ENCODE measurements at places on chromosomes 11 and 22.
A peak's percentile ranks its signal among the peaks of the same experiment; 100 is the strongest.

DNA sequence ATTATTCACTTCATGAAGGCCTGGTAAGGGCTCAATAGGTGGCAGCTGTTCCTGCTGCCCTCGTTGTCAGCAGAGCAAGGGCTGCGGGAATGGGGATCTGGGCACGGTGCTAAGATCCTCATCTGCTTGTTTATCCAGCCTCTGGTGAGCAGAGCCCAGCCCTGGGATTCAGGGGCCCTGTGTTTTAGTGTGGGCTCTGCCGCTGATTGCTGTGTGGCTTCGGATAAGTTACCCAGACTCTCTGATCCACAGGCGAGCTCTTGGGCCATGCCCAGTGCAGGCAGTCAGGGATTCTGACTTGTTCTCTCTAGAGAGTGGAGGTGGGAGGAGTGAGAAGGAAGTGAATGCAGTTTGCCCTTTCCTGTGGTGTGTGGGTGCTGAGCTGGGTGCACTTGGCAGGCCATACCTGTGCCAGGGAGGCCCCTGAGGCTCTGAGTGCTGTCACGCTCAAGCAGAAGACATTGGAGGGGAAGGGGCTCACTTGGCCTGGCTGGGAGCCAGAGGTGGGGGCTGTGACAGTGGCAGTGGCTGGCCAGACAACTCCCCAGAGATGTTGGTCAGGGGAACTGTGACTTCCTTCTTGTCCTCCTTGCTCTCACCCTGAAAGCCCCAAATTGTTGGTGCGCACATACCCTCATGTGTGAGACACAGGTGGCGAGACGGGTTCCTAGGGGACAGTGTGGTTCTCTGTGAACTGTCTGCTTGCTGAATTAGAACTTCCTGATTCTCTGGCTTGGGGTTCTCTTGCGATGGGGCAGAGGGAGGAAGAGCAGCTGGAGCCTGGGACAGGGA is 43.7 kb downstream of the CD82 start:
- no peaks in the 10 kb centered on the region for H3K27me3 ChIP-seq
- no peak for DNase-seq
- no peak overlapping the region for H3K4me3 ChIP-seq
- peaks cover 59% of the 10 kb centered on the region for H3K36me3 ChIP-seq

DNA sequence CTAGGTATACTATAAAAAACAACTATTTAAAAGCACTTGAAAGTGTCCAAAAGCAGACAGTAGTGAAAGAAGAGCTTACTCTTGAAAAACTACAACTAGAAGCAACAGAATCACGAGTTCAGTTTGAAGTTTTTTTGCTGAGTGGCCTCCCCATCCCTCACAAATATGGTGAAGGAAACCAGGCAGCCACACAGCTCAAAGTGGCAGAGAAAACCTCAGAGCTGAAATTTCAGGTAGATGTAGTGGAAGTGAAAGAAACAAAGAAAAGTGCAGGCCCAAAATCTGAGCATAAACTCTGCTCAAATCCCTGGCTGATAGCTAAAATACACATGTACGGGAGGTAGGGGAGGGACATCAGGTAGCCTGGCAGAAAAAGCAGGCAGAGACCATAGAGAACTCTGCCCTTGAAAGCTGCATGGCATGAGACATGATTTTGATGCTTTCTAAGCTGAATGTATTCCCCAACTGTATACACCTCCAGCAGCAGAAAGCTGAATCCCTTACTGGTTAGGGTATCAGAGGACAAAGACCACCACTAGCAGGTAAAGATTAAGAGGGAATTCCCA is 12.1 kb downstream of the BTBD10 start:
- no peak overlapping the region for H3K4me3 ChIP-seq
- no peaks in the 10 kb centered on the region for H3K27me3 ChIP-seq
- H3K4me1 ChIP-seq, result peaks cover 3% of the 10 kb centered on the region
- no peaks in the 10 kb centered on the region for H3K36me3 ChIP-seq
- H3K27ac ChIP-seq, result peak overlapping the region; percentile 56

DNA sequence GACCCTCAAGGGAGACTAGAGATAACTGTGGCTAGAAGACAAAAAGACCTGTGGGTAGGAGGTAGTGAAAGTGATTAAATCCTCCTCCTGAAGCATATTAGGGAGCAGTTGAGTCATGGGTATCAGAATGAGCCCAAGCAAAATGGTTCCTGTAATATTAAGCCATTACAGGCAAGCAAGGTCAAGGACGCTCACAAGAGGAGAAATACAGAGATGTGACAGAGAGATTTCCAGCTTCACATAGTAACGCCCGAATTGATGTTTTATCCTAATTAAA is 77.7 kb downstream of the FAM76B start:
- no peaks in the 10 kb centered on the region for H3K36me3 ChIP-seq
- no peaks in the 10 kb centered on the region for H3K4me1 ChIP-seq
- no peaks in the 10 kb centered on the region for H3K27me3 ChIP-seq
- no peak overlapping the region for H3K27ac ChIP-seq
- no peak overlapping the region for H3K4me3 ChIP-seq

GRCh38 chr11:76288166-76288980 is 82.1 kb upstream of the WNT11 start:
- H3K4me1 ChIP-seq, result peaks cover 64% of the 10 kb centered on the region
- DNase-seq, result no peak
- no peaks in the 10 kb centered on the region for H3K36me3 ChIP-seq
- peak overlapping the region; percentile 92 for H3K27ac ChIP-seq

DNA sequence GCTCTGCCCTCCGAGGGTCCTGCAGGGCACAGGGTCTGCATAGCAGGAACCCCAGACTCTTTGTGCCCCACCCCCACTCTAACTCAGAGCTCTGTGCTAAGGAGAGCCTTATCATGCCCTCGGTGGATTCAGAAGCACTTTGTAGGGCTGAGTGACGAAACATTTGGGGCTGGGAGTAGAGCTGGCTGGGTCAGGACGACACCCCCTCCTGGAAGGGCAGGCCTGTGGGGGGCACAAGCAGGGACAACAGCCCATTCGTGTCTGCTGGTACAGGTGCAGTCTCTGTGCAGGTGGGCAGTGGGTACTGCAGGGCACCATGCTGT is 8.9 kb downstream of the APOBEC3A start:
- H3K36me3 ChIP-seq, result no peaks in the 10 kb centered on the region
- no peak for DNase-seq
- no peaks in the 10 kb centered on the region for H3K4me1 ChIP-seq
- peaks cover 3% of the 10 kb centered on the region for H3K27me3 ChIP-seq
- no peak overlapping the region for H3K27ac ChIP-seq

- peak overlapping the region; percentile 71 for H3K27ac ChIP-seq
- H3K27me3 ChIP-seq, result no peaks in the 10 kb centered on the region
- no peaks in the 10 kb centered on the region for H3K36me3 ChIP-seq
- H3K4me1 ChIP-seq, result peaks cover 25% of the 10 kb centered on the region
- peak overlapping the region; percentile 12 for H3K4me3 ChIP-seq
Measured at GRCh38 chr11:65471447-65471891, 27.4 kb upstream of the MALAT1 start.

GRCh38 chr11:131943295-131943694 is 572.9 kb downstream of the NTM start:
- no peak for DNase-seq
- no peaks in the 10 kb centered on the region for H3K36me3 ChIP-seq
- no peaks in the 10 kb centered on the region for H3K27me3 ChIP-seq

- H3K27me3 ChIP-seq, result no peaks in the 10 kb centered on the region
- no peak for DNase-seq
- H3K4me1 ChIP-seq, result no peaks in the 10 kb centered on the region
- H3K4me3 ChIP-seq, result no peak overlapping the region
- H3K36me3 ChIP-seq, result peaks cover 4% of the 10 kb centered on the region
Measured at GRCh38 chr11:46472662-46472994, 81.1 kb upstream of the CHRM4 start.

DNA sequence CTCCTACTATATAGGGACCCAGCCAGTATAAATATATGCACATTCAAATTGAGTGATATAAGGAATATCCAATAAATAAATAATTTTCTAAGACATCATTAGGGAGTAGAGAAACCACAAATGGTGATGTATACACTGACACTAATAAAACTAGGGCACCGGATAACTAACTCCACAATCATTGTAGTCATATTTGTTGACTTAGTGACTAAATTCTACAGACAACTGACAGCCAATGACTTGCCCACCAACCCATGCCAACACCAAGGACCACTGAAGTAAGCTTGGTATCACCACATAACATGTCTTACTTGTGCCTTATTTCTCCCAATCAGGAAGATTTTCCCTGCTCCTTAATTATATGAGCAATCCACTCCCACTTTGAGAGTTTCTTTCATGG is 139.6 kb upstream of the TRPC6 start:
- H3K4me3 ChIP-seq, result no peak overlapping the region
- H3K36me3 ChIP-seq, result no peaks in the 10 kb centered on the region
- no peak overlapping the region for H3K27ac ChIP-seq
- H3K27me3 ChIP-seq, result no peaks in the 10 kb centered on the region

GRCh38 chr11:873706-874105 is 31.1 kb downstream of the TSPAN4 start:
- no peak overlapping the region for H3K27ac ChIP-seq
- peaks cover 20% of the 10 kb centered on the region for H3K36me3 ChIP-seq
- no peaks in the 10 kb centered on the region for H3K27me3 ChIP-seq
- no peak for DNase-seq
- H3K4me3 ChIP-seq, result no peak overlapping the region

DNA sequence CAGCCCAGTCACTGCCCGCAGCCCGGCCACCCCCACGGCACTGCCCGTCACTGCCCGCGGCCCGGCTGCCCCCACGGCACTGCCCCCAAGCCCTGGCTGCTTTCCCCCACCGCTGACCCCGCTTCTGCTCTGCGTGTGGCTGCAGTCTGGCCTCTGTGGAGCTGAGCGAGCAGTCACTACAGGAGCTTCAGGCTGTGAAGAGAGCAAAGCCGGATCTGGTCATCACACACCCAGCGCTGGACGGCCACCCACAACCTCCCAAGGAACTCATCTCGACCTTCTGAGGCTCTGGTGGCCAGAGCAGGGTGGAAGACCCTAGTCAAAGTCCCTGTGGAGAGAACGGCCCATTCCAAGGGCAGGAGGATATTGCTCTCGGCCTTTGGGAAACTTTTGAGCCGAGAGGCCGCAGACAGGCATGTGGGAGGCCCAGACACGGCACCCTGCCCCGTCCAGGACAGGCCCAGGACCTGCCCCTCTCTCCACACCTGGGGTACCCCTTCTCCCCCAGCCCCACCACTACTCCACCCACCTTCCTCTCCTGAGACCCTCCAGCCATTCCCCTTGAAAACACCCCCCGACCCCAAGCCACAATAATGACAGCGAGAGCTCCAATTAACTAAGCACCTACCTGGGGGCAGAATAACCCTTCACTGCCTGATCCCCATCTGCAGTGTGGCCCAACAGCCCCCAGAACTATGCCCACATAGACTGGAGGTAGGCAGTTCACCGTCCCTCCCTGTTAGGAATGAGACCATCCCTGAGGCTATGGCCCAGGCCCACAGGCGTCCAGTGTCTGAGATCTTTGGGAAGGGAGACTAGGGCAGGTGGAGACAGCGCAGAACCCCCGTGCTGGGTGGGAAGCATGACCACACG is 3.7 kb upstream of the PGGHG start:
- no peak for DNase-seq
- no peaks in the 10 kb centered on the region for H3K36me3 ChIP-seq
- H3K4me1 ChIP-seq, result peaks cover 46% of the 10 kb centered on the region
- no peak overlapping the region for H3K27ac ChIP-seq
- peaks cover 40% of the 10 kb centered on the region for H3K27me3 ChIP-seq
- H3K4me3 ChIP-seq, result no peak overlapping the region

Data from thymus (tissue), 14 donors.